ENCODE measurements at places on chromosomes 11 and 22. TPM values are rescaled to one million over a fixed set of nuclear protein-coding genes. Genes with fewer than 3 reads are reported as not detected.

DNA sequence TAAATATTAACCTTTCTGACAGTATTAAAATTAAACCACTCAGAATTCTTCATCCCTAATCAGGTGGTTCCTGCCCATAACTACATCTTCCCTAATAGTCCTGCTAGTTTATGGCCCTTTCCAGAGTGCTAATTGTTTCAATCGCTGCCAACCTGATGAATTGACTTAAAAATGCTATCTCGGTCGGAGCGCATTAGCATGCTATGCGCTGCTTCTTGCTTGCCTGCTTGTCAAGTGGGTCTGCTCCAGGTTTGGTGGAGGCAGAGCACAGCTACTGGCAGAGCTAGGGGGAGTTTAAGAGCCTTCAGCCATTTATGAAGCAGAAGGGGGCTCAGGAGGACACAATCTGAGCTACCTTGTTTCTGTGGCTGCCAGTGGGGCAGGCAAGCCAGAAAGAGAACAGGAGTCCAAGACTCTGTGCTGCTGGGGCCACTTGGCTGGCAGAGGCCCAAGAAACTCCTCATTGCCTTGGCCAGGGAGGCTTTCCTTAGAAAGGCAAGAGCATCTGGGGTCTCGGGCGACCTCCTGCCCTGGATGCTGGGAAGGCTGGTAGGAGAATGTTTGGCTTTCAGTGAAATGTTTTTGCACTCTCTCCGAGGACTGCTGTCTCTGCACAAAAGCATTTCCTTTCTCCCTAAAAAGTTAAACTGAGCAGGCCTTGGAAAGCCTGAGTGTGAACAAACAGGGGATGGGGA is 62.1 kb upstream of the PHOX2A start:
- no peak for DNase-seq

DNA sequence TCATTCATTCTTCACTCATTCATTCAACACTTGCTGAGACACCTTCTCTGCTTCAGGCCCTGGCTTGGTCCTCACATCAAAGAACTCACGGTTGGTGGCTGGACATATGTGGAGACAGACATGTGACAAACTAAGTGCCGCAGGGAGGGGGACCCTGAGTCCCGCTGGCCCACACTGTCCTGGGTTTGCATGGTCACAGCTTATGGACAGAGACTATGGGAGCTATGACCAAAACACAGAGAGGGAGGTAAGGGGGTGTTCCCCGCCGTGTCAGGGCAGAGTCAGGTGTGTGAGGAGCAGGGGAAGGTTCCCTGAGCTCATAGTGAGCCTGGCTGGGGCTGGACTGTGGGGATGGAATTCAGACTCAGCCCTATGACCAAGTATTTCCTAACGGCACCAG is 123.1 kb downstream of the MPPED1 start:
- DNase-seq = no peak

GRCh38 chr11:91624021-91624420 is 600.6 kb upstream of the FAT3 start:
- no peak for DNase-seq

- no peak for DNase-seq
Measured at GRCh38 chr11:116233561-116233960, 539.2 kb downstream of the BUD13 start.

The C11orf97 gene
- total RNA-seq = not detected

The MS4A12 gene
- total RNA-seq = not detected

The CHRM1 gene
- not detected for total RNA-seq

The KRTAP5-1 gene
- total RNA-seq = not detected

The OR6A2 gene
- not detected for total RNA-seq

DNA sequence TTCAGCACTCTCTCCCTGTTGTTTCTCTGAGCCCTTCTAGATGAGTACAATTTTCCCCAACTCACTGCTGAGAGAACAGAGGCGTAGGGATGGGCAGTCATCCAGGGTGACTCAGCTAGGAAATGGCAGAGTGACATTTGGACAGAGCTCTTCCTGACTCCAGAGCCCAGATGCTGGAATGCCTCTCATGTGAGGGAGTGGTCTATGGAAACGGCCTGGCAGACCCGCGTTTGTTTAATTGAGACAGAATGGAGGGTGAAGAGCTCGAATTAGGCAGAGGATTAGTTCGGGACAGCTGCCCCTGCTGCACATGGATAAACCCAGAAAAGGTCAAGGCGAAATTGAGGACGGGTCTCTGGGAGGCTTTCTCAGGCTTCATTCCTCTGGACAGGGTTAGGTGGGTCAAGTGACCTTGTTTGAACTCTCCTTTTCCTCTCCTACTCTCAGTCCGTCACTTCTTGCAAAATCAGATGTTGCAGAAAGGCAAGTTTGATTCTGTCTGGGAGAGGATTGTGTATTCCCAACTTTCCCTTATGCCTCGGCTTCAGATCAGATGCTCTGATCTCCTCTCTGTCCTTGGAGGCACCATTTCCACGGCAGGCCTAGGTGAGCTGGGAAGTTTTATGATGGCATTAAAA is 7.6 kb upstream of the LMO2 start:
- DNase-seq = peak; percentile 88

DNA sequence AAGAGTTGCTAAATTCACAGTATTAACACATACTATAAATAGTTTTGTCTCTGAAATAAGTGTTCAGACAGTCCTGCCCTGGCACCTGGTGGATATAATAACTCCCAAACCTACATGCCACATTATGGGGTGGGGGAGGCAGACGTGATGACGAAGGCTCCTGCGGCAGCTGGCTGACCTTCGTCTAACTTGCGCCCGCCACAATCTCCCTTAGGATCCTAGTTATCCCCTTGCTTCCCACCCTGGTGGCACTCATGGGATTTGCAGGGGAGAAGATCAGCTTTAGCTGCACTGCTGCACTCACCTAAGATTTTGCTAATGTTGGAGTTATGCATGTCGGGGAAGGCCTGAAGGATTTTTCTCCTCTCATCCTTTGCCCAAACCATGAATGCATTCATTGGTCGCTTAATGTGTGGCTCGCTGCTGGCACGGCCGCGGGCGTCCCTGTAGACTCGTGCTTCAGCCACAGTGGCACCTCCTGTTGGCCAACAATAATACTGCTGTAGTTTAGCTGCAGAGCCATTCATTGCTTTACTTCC is 367.6 kb downstream of the SOX6 start:
- no peak for DNase-seq

DNA sequence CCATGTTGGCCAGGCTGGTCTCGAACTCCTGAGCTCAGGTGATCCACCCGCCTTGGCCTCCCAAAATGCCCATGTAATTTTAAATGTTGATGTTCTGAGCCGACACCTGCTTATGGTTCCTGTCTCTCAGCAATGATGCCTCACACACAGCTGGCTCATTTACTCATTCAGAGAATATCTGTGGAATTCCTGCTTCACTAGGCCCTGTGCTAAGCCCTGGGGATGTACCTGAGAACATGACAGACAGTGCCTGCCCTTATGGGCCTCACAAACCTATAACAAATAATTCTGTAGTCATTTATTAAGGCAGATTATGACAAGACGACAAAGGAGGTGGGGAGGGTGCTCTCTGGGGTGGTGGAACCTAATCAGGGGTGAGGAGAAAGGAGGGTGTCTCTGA is 93.7 kb downstream of the PRR5L start:
- no peak for DNase-seq

DNA sequence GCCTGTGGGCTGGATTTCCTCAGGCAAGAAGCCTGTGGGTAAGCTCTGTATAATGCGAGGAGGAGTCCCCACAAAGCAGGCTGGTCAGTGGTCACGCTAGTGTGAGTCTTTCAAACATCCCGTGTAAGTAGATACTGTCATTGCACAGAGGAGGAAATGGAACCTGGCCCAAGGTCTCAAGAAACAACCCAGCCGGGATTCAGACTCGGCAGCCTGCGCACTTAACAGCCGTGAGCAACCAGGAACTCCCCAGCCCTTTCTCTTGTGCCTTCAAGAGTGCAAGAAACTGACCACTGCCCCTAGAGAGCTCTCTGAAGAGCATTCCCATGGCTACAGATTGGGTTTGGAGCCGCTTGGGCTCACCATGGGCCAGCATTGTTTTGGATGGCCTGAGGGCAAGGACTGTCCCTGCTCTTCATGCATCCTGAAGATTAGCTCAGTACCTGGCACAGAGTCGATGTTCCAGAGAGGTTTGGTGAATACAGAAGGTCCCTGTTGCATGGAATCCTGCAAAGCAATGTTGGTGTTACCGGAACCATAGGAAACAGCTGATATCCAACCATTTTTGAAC is 6.0 kb downstream of the MPST start:
- DNase-seq = no peak

- no peak for DNase-seq
Measured at GRCh38 chr11:65404638-65405339, 17.8 kb upstream of the NEAT1 start.

GRCh38 chr22:41968601-41969000 is 642 bp upstream of the SEPTIN3 start:
- no peak for DNase-seq

The MMP3 gene
- total RNA-seq = not detected

All from uterus (tissue), 4 donors.